Activated CD4-positive, alpha-beta T cell treated with anti-CD3 and anti-CD28 coated beads for 1 hour (primary cell): ENCODE measurements at places on chromosomes 13 and 19.

GRCh38 chr13:79710376-79710775, 229.4 kb downstream of the NDFIP2 start:
- DNase-seq: no peak

DNA sequence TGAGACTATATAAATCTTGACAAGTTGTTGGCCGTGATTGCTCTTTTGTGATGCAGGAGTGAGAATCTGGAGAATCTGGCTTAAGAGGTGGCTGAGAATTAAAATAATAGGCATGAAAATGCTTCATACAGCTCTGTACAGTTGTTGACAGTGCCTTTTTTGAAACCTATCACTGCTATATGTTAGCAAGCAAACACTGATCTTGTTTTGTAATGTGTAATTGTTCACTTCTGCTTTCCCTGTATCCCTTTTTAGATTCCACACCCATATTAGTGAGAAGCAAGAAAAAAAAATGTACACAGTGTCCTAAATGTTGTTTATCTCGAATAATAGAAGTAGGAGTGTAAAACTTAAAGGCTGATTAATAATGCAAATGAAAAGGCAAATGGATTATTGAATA, 31.1 kb downstream of the ITM2B start:
- no peak for DNase-seq

DNA sequence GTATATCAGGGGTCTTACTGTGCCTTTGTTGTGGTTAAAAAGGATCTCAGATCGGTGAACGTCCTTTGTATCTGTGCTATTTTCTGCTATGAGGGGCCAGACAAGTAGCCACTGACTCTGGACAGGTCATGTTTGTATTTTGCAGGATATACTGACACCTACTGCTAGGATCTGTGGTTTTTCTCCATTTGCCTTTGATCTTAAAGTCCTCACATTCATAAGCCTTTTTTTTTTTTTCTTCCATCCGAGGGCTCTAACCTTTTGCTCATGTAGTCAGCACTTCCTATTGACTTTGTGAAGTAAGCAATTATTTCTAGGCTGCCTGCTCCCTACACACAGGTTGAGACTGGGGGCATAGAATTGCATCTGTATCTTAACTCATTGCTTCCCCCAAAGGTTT, 106.2 kb downstream of the SLITRK5 start:
- no peak for DNase-seq

GRCh38 chr19:14577885-14578427, 4.9 kb upstream of the CLEC17A start:
- DNase-seq: no peak

GRCh38 chr13:38566519-38566918, 120.4 kb upstream of the FREM2 start:
- no peak for DNase-seq

DNA sequence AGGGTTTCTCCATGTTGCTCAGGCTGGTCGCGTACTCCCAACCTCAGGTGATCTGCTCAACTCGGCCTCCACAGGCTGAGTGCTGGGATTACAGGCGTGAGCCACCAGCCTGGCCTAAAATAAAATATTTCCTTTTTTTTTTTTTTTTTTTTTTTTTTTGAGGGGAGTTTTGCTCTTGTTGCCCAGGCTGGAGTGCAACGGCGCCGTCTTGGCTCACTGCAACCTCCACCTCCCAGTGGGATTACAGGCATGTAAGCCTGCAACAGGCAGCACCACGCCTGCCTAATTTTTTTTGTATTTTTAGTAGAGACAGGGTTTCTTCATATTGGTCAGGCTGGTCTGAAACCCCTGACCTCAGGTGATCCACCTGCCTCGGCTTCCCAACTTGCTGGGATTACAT, 4.9 kb downstream of the ZNF506 start:
- no peak for DNase-seq

DNA sequence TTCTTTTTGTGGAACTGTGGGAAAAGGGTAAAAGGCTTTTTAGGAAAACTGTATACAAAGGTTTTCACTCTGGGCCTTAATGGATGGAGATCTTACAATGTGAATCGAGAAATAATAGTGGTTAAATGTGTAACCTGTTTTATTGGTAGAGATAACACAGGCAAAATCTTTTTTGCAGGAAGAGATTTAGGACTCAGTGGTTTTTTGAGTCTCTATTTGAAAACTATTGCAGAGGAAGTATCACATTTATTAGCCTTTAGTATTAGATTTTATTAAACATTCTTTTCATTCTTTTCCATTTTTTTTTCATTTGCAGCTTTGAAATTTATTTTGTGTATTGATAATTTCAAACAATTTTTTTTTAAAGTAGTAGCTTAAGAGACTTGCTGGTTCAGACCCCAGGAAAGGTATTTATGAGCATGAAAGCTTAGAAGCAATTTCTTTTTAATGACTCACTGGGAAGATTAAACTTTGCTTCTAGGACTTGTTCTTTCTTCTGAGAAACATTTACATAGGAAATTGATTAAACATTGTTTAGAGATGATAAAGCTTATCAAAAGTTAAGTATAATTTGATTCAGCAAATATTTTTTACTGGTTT, 10.5 kb downstream of the KLF5 start:
- no peak for DNase-seq

DNA sequence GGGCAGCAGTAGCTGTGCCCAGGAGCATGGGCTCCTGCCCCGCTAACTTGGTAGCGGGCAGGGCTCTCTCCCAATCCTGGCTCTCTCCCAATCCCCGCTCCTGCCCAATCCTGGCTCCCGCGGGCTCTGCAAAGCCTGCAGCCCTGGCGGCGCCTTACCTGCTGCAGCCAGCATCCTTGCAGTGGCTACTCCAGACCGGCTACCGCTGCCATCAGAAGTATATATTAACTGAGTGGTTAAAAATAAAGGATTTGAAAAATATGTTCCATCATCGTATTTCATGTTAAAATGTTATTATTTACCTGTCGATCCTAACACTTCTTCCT, 698.2 kb downstream of the SLITRK1 start:
- DNase-seq: no peak

- no peak for DNase-seq
Measured at GRCh38 chr13:41018602-41018948, 541 bp downstream of the ELF1 start.

DNA sequence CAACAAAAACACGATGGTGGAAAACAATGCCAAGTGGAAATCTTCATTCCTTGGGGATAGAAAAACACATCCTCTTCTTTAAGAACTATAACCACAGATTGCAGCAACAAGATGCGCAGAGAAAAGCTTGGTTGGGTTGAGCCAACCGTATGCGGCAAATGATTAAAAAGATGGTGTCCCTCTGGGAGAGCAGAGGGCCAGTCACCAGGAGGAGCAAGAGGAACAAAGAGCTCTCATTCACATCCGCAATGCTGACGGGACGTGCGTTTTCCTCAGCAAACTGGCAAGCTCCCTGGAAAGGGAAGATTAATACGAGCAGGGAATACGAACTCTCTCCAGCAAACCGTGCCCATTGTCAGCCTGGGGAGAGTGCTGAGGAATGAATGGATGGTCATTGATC, 141.6 kb downstream of the KATNAL1 start:
- no peak for DNase-seq

- DNase-seq: no peak
Measured at GRCh38 chr13:43766725-43767124, 20.0 kb downstream of the ENOX1 start.

DNA sequence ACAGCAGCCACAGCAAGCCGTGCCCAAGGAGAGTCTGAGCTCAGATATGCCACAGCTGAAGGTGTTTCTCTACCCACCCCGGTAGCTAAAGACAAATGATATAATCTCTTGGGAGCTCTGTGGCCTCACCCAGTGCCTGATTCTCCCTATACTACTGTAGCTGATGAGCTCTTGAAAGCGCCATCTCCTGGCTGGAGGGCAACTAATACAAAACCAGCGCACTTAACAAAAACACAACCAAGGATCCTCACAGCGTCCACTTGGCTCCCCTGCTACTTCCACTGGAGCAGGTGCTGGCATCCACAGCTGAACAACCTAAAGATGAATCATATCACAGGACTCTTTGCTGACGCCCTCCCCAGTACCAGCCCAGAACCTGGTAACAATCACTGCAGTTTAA, 1212.0 kb downstream of the PCDH17 start:
- DNase-seq: no peak

DNA sequence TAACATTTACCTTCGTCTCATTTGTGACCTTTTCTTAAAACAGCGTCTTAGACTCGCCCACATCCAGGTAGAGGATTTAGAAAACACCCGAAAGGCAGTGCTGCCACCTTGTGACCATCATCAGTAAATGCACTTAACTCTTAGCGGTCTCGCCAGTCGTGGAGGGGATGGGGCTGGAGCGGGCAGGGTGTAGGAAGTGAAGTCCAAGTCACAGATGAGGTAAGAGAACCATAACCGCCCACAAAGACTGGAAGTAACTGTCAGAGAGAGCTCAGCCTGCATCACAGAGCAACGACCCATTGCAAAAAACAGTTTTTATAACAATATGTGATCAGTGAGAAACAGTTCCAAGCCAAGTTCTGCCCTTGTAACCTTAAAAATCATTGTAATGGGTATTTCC, 10.7 kb upstream of the CEACAM3 start:
- DNase-seq: peak; percentile 56

- DNase-seq: no peak
Measured at GRCh38 chr19:50415661-50416033, 3.1 kb upstream of the SPIB start.

DNA sequence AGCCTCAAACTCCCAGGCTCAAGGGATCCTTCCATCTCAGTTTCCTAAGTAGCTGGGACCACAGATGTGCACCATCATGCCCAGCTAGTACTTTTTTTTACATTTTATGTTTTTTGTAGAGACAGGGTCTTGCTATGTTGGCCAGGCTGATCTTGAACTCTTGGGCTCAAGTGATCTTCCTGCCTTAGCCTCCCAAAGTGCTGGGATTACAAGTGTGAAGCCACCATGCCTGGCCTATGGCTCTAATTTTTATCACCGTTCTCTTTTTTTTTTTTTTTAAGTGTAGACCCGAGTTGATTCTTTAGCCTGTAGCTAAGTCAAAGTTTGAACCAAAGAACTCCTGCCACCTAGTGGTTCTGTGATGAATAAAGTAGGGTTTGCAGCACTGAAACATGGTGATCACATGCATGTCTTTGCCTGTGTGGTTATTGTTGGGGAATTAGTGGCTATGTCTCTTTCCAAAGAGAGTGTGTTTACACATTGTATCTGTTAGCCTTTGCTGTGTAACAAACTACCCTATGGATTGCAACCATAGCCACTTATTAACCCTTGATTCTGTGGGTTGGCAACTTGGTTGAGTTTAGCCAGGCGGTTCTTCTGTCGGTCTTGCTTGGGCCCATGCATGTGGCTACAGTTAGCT, 11.6 kb downstream of the NFILZ start:
- DNase-seq: no peak

DNA sequence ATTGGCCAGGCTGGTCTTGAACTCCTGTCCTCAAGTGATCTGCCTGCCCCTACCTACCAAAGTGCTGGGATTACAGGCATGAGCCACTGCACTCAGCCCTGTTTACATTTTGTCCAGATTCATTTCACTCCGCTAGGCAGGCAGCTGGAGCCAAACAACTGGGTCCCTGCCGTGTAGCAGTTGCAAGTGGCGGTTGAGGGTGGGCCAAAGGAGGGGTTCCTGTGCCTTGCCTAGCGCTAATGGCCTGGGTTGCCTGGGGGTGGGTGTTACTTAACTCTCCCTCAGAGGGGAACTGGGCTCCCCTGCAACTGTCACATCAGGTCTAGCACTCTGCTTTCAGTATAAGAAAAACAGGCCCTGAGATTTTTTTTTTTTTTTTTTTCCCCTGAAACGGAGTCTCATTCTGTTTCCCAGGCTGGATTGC, 7.4 kb downstream of the ACP5 start:
- no peak for DNase-seq

DNA sequence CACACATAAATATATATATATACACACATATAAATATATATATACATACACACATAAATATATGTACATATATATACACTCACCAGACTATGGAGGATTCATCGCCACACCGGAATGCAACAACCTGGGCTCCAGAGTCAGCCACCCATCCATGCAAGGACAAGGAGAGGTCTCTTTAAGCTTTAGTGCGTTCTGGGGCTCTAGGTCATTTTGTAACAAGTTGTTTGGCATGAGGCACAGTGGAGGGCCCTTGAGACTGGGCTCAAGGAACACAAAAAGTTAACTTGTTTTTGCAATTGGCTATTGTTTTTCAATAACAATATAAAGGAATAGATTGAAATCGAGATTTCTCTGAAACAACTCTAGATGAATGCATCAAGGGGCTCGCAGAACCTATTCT, 4.9 kb upstream of the ZNF90 start:
- DNase-seq: no peak

DNA sequence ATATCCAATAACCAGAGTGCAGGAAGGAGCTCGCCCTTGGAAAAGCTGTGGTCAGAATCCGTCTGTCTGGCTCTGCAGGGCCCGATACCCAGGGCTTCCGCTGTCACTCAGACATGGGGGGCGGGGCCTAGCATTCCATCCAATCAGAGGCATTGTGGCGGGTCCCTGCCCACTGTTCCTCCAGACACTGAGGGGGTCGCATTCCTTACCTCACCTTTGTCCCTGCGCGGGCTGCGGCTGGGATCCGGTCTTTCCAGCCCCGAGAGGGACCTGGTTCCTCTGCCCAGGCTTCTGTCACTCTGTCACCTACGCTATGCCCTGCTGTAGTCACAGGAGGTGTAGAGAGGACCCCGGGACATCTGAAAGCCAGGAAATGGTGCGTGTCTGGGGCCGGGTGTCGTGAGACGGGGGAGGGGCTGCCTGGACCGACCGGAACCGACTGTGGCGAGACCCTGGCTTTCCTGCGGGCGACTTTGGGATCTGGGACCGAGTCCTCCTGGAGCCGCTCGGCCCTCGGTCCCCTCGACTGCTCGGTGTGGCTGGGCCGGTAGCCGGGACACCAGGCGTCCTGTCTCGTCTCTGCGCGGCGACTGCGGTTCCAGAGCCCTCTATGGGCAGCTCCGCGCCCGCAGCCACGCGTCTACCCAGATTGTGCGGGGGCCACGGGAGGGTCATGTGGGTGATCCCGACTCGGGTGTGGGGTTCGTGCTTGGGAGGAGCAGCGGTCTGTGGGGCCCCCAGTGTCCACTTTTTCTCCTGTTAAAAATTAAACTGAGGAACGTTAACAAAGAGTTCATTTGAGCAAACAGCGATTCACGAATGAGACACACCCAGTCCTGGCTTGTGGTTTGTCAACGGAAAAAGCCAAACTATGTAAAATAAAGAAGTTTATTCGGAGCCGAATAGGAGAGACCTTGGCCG, at the start of gene ZNF69:
Gene ZNF69 (plus strand): TSS at position 172 of the 921 bp plus-strand sequence. CDS start 142 bp downstream, at position 314.
- DNase-seq: peak; percentile 40

DNA sequence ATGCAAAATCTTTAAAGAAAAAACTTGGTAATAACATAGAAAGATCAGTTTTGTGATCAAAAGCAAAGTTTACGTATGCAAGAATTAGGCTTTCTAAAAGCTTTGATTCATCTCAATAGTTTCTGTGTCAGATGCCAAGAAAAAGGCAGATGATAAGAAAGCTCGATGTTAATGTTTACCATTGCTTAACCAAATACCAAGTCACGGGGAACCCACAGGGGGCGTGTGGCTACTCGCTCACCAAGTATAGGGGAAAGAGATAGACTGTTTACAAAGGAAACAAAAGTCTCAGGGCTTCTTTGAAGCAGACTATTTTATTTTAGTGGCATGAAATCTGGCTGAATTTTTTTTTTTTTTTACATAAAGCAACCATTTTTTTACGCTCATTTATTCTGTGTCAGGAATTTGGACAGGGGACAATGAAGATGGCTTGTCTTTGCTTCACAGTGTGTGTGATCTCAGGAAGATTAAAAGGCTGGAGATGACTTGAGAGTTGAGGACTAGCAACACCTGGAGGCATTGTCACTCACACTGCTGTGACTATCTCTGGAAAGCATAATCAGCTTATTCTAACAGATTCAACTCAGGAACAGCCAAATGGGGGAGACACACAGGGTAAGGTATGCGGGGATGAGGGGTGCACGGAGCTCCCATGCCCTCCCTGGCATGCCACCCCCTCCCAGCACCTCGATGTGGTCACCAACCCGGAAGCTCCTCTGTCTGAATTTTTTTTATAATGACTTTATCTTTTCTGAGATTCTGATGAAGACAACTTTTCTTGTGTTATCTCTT, 24.9 kb downstream of the RCBTB1 start:
- DNase-seq: no peak
